Astrocyte of the spinal cord (primary cell): ENCODE measurements at places on chromosomes 7 and 10.

GRCh38 chr7:116786791-116787443 is 75.5 kb upstream of the CAPZA2 start:
- DNase-seq: peak; percentile 55

GRCh38 chr10:89388806-89389205 is 3.6 kb upstream of the IFIT1 start:
- no peak for DNase-seq

GRCh38 chr7:134802762-134803161 is 23.3 kb downstream of the CALD1 start:
- DNase-seq: no peak

- no peak for DNase-seq
Measured at GRCh38 chr7:22868509-22868908, 45.9 kb upstream of the TOMM7 start.

DNA sequence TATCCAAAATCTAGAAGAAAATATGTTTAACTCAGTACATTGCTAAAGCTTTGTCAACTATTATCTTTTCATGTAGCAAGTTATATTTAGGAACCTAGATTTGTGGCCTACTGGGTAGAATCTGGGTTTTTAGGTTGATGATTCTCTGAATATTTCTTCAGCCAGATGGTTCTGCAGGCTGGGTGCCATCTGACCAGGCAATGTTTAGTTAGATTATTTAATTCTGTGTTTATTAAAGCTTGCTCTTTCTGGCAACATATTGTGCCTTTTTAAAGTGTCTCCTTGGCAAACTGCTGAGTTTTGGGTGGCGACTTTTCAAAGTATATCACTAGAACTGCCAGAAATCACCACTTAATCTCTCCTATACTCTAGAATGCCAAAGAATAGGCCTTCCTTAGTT is 114.1 kb downstream of the LHFPL3 start:
- no peak for DNase-seq

DNA sequence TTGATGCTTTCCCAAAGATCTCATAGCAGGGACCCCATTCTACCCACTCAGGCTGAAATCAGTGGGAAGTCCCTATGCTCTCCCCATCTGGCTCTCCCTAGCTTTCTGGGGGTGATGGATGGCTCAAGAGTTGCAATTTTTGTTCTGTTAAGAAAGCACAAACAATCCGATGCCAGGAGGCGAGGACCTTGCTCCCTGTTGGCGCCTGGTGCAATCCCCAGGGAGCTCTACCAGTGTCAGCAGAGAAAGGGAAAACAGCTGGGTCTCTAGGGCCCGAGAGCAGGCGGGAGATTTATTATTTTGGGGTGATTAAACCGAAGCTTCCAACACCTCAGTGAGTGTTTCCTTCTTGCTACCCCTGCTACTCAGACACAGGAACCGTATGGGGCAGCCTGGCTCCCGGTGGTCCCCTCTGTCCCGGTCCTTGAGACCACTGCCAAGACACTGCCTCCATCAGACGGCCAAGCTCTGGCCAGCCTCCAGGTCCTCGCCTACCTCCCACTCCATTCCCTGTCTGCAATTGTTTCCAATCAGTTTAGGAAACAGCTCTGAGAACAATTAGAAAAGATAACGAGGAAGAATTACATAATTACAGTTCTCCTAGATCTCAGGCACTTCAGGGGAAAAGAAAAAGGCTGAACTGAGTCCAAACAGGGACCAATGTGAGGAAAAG is 147.9 kb downstream of the PLXNA4 start:
- DNase-seq: no peak

- no peak for DNase-seq
Measured at GRCh38 chr10:107166403-107166802, 1.9 kb upstream of the SORCS1 start.

DNA sequence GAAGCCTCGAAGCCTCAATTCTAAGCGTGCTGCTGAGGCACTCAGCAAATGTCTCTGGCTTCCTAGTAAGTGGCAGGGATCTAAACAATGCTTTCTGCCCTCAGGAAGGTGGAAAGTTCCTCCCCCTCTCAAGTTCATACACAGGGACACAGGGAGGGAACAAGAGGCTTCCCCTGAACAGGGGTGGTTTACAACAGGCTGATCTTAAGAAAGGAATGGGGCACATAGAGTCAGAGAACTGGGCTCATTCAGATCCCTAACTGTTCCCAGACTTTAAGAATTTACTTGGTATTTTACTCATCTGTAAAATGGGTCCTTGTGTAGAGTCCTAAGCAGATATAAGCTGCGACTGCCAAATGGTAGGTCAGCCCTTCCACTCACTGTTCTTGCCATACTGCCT is 2.5 kb downstream of the TNS3 start:
- DNase-seq: no peak

DNA sequence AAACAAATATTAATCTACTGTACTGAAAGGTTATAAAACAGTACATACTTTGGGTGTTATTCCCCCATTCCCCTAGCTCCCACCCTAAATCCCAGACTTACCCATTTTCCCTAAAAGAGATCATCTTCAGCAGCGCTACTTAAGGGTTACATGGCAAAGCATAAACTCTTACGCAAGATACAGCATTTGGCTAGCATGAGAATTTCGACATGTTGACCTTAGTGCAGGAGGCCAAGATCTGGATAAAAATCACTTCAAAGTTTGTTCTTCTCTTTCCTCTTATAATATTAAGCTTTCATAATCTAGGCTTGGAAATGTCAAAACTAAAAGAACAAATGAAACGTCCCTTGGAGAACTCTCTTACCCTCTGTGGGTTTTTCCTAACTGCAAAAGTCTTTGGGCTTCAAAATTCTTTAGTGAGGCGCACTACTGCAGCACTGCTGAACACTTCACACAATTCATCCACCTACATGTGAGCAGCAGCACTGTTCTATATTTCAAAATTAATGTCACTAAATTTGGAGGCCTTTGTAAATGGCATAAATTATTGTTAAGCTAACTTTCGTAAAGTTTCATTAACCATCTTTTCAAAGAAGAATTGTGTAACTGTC is 59.5 kb upstream of the PDLIM1 start:
- no peak for DNase-seq

DNA sequence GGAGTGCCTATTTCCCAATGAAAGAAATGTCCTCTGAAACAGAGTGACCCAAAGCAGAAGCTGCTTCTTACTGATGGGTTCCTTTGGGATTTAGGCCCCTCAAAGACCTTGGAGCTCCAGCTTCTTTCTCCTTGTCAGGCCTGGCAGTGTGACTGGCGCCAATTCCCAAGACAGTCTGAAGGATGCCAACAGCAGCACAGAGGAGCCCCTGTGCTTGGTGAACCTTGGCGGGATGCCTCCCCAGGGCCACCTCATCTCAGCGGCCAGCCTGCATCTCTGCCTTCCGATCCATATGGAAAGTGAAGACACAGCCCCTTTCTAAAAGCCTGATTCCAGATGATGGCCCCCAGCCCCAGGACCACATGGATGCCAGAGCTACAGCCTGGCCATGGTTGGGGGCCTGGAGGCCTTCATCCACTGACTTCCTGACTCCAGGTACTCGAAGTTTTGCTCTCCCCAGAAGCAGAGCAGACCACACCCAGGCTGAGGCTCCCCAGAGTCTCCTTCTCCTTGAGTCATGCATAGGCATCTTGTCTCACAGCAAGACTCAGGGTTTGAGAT is 45.4 kb downstream of the FBXW4 start:
- DNase-seq: no peak

DNA sequence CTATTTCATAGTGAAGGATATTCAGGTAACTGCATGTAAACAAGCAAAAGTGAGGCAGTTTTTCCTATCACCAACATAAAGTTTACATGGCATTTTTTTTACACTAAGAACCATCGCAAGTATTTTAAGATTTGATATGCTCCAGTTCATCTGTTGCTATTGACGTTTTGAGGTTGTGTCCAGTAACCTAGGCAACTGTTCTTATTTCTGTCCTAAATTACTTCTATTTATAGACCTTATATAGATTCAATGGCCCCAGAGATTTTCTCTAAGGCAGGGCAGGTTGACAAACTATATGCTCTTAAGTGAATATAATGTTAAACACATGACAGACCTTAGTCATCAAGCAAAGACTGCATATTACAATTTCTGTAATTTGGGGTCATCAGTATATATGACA is 830.2 kb upstream of the LRRTM3 start:
- DNase-seq: no peak

- DNase-seq: no peak
Measured at GRCh38 chr7:138355254-138355653, 104.8 kb upstream of the TRIM24 start.

- no peak for DNase-seq
Measured at GRCh38 chr7:25779002-25779546, 372.9 kb upstream of the NFE2L3 start.

GRCh38 chr7:90660100-90660499 is 64.0 kb downstream of the CDK14 start:
- no peak for DNase-seq

DNA sequence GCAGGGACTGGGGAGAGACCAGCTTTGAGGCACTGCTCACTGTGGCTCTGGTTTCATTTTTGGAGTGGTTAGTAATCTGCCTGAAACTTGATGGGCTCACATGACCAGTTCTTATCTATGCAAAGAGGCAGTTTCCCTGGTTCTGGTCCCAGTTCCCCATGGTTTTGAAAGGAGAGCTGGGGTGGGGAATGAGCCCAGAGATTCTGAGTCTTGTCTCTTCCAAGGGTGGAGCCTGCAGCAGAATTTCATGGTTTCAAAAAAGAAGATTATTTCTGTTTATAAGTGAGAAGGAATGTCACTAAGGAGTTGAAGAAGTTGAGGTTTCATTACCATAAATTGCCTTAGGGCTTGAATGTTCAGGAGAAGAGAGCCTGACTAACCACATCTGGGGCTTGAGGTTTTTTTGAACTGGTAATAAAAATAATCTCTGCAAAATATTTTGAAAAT is 190.2 kb upstream of the HABP2 start:
- DNase-seq: peak; percentile 23

DNA sequence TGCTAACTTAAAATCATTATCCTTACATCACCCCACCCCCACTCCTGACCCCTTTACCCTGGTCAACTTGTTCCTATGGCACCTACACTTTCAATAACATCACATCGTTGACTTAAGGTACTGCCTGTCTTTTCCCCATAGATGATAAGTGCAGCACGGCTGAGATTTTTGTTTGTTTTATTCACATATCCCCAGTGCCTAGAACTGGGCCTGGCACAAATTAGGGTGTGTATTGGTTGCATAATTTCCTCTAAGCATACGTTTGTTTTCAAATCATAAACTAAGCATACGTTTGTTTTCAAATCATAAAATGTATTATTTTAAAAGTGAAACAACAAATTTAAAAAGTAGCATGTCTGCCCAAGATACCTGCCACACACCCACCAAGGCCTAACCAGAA is 35.3 kb downstream of the ANXA11 start:
- no peak for DNase-seq

- DNase-seq: no peak
Measured at GRCh38 chr10:114167985-114168384, 6.0 kb downstream of the CCDC186 start.

GRCh38 chr7:2701832-2702593 is 14.0 kb downstream of the AMZ1 start:
- DNase-seq: no peak

DNA sequence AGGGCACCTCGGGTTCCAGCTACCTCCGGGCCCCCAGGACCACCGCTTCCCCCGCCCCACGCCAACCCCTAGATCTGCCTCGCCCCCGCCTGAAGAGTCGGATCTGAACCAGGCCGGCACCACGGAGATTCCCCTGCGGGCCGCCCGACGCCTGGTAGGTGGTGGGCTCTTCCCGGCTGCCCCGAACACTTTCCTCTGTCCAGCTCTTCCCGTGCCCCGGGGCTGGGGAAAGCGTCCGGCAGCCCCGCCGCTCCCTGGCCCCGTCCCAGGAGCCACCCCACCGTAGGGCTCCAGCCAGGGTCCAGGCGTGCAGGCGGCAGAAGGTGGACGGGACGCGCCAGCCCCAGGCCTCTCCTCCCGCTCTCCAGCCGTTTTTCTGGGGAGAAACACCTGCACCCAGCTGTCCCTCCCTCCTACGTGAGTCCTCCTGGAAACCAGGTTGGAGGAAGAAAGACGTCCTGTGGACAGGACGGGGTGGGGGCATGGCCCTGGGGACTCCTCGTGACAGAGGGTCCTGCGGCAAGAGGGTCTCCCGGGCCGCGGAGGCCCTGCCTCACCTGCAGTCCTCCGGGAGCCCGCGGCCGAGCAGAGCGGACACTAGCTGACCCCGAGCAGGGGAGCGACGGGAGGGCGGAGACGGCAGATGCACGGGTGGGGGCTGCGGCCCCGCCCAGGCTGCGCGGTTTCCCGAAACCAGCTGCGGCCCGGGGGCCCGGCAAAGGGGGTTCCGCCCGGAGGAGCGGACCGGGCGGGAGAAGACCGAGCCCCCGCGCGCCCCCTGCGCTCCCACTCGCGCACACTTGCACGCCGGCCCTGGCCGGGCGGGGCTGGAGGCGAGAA is at the start of gene TMEM176B:
TMEM176B (minus strand) TSS at position 624 of the 840 bp plus-strand sequence. CDS start 3,795 bp downstream, outside the sequence.
- no peak for DNase-seq

DNA sequence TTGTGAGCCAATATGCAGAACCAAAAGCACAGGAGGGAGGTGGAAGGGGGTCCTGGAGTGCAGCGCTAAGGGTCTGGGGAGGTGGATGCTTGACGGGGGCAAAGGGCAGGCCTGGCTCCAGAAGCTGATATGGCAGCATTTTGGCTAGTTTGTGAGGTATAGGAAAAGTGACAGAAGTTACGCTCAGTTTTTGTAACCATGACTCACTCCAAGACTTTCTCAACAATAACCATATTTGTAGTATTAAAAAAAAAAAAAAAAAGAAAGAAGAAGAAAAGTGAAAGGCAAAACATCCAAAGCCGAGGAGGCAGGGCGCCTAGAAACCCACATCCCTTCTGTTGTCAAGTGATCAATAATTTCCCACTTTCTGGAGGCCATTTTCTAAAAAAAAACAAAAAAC is 92.3 kb downstream of the RNF216 start:
- DNase-seq: peak; percentile 37

GRCh38 chr7:82032901-82033300 is 263.1 kb upstream of the HGF start:
- DNase-seq: no peak

GRCh38 chr7:151078233-151079040 is 2.2 kb downstream of the FASTK start:
- no peak for DNase-seq

GRCh38 chr10:126315494-126316177 is 72.6 kb downstream of the ADAM12 start:
- peak; percentile 85 for DNase-seq

- DNase-seq: peak; percentile 92
Measured at GRCh38 chr10:4431114-4431863, 394.7 kb upstream of the AKR1E2 start.

DNA sequence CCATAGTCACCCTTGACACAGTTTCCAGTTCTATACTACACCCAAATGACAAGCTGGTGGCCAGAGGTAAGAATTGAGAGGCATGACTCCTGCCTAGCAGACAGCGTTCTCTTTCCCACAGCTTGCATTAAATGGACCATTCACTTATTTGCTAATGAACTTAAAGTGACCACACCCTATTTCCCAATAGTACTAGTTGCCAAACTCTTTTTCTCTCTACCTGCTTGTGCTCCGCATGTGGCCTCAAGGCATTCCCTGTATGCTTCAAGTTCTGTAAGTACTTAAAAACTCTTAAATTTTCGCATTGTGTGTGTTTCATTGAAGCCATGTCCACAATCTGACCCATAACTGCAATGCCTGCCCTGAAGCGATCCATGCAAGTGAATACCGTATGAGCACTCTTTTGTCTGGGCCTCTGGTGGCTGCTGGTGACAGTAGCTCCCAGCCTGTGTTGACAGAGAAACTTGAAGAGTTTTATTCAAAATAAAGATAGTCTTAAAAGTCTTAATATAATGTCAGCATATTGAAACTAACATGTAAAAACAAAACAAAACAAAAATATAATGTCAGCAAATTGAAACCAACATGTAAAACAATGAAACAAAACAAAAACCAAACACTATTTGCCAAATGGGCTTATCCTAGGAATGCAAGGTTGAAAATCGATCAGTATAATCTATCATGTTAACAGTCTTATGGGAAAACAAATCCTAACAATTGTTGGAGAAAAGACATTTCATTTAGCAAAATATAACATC is 73.6 kb downstream of the CCSER2 start:
- DNase-seq: no peak
